ENCODE measurements at places on chromosomes 6 and 20.
A peak's percentile ranks its signal among the peaks of the same experiment; 100 is the strongest.

DNA sequence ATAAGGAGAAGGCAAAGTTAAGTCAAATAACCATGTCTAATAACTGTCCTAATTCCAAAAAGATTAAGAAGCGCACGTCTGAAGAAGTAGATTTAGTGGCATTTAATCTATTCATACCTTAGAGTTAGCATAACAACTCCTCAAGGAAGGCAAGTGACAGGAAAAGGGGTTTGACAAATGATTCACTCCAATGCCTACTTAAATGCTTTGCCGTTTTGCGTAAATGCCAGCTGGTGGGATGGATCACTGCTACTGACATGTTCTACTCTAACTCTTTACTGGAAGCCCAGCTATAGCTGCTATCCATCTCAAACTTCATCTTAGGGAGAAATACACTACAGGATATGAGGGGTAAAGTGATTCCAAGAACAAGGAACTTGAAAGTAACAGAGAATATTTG lies 347.3 kb upstream of the RUNX2 start:
- no peak for DNase-seq

GRCh38 chr6:44105146-44105545 lies 22.1 kb downstream of the MRPL14 start:
- DNase-seq, result no peak

DNA sequence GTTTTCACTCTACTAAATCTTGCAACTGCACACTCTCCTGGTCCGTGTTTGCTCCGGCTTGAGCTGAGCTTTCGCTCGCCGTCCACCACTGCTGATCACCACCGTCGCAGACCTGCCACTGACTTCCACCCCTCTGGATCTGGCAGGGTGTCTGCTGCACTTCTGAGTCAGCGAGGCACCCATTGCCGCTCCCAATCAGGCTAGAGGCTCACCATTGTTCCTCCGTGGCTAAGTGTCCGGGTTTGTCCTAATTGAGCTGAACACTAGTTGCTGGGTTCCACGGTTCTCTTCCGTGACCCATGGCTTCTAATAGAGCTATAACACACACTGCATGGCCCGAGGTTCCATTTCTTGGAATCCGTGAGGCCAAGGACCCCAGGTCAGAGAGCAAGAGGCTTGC lies 98.6 kb upstream of the GPR6 start:
- no peak for DNase-seq

- DNase-seq, result no peak
Measured at GRCh38 chr20:57131077-57131476, 135.4 kb downstream of the BMP7 start.

DNA sequence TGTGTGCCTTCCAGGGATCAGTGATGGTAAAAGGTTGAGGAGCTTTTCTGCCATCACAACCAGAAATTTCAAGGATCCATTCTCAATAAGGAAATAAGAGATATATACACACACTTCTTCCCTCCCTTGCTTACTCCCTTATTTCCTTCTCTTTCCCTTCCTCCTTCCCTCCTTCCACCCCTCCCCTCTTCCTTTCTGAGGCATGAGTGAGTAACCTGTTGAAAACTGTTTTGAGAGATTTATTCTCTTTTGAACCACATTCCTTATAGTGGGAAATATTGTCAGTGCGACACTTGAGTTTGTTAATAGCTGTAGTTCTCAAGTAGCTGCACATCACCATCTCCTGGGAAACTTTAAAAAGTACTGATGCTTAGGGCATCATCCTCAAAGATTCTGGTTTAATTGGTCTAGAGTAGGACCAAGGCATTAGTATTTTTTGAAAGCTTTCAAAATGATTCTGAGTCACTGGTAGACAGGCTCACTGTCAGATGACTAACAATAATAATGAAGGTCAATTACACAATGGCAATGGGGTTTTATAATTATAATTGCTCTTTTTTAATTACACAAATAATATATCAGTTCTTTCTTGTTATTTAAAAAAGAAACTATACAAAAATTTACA lies 109.9 kb downstream of the POPDC3 start:
- DNase-seq, result no peak

GRCh38 chr6:33276864-33277662 lies at the start of gene B3GALT4:
Gene B3GALT4, plus strand, starts transcription at chr6:33277123. Its CDS starts 297 bp downstream, at chr6:33277420.
- DNase-seq, result peak; percentile 79

DNA sequence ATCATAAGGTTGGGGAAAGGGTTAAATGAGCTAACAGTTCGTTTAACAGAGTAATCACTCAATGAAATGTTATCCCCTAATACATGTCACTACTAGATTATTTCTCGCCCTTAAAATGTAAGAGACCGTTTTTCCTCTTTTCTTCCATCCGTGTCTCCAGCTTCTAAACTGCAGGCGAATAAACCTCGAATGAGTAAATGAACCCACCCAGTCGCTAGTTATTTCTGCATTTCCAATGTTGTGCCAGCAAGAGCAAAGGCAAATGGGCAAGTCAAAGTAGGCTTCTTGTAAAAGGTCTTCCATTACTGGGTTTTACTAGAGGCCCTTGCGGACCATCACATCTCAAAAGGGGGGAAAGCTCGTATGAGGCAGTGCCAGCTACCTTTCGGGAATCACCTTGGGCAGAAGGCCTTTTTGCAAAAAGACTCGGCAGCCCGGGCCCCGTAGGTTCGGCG lies 400 bp upstream of the SMAP1 start:
- DNase-seq, result no peak

- DNase-seq, result no peak
Measured at GRCh38 chr6:4371207-4371921, 236.0 kb upstream of the ECI2 start.

- no peak for DNase-seq
Measured at GRCh38 chr6:51865176-51865575, 222.2 kb downstream of the PKHD1 start.

- no peak for DNase-seq
Measured at GRCh38 chr6:168107191-168107983, 28.4 kb upstream of the FRMD1 start.

- DNase-seq, result no peak
Measured at GRCh38 chr6:150191809-150192208, 49.0 kb downstream of the PPP1R14C start.

DNA sequence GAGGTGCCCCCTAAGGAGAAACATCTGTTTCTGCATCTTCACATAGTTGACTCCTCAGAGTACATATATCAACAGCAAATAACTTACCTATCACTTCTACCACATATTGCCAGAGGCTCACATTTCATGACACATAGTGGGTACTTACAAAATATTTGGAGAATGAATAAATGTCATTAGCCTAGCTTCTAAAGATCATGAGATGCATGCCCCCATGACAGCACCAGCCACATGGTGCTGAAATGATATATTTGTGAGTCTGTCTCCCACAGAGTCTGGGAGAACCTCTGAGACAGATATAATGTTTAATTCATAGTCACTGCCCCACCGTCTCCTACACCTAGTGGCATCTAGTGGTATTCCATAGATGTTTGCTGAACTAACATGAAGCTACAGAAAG lies 555.6 kb downstream of the KIF16B start:
- no peak for DNase-seq

GRCh38 chr20:63053432-63054102 lies 46.8 kb upstream of the BHLHE23 start:
- no peak for DNase-seq

GRCh38 chr6:26268659-26269402 lies 96.2 kb upstream of the BTN3A2 start:
- DNase-seq, result no peak

DNA sequence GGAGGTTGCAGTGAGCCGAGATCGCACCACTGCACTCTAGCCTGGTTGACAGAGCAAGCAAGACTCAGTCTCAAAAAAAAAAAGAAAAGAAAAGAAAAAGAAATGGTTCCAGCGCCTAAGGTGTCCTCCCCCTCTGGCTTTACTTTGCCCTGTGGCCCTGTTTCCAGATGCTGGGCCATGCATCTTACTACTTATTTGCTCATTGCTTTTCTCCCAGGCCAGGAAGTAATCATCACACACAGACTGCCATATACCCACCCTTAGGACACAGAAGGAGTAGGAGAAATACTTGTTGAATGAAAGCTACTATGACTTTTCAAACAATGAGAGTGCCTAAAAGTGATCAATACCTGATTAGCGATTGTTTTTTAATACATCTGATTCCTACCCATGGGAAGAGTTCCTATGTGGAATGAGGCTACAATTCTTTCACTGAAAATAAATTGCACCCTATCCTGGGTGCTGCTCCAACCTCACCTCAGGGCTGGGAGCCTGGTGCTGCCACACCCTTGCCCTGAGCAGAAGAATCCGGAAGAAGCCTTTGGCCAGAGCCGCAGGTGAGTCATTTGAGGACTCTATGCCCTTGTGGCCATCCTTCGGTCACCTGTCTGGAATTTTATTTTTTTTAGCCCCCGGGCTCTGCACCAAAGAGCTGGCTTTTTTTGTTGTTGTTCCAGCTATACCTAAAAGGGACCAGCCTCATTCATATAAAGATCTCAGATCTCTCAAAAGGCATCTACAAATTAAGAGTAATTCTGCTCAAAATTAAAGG lies 22.7 kb upstream of the TFAP2C start:
- no peak for DNase-seq

GRCh38 chr6:90285611-90286381 lies 10.8 kb downstream of the BACH2 start:
- peak; percentile 59 for DNase-seq

DNA sequence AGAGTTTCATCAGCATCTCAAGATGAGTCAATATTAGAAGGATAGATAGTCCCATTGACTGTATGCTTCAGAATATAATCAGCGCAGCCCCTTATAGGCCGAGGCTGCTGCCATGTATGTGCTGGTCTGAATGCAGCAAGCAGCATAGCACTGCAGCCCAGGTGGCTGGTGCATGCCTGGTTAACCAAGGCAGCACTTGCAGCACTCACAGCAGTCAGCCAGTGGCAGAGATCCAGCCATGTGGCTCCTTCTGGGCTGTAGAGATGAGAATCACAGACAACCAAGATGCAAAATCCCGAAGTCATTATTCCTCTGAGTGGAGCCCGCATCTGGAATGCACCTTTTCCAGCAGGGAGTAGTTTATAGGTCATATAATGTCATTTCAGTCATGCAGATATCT lies 251.9 kb downstream of the UST start:
- DNase-seq, result no peak

DNA sequence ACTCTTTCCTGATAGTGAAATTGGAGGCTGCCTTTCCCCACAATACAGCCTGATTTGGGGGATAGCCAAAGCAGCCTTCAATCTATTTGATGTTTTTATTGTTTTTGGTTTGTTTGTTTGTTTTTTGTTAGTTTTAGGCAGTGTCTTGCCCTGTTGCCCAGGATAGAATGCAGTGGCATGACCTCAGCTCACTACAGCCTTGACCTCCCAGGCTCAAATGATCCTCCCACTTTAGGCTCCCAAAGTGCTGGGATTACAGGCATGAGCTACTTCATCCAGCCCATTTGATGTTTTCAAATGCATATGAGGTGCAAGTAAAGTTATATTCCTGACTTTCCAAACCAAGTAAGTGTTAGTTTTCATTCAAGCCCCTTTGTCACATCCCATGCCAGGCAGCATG lies 41.3 kb upstream of the SEC63 start:
- no peak for DNase-seq

- no peak for DNase-seq
Measured at GRCh38 chr6:142878407-142878806, 66.6 kb downstream of the HIVEP2 start.

DNA sequence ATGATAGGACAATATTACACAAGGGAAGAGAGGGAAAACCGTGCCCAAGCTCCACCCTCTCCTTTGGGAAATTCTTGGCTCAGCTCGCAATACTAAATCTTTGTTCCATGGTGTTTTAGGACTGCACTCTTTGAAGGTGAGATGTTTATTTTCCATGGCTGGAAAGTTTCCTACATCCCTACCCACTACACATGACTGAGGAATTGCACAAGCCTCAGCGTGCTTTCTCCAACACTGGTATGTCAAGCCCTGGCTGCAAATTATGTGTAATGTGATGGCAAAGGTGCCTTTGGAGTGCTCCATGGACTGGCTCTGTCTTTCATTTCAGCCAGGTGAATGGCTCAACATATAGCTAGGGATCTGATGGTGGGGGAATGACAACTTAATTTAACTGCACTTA lies 134.3 kb downstream of the ISM1 start:
- DNase-seq, result no peak

- no peak for DNase-seq
Measured at GRCh38 chr6:43845646-43846045, 75.6 kb downstream of the VEGFA start.
